ENCODE measurements at places on chromosomes 12 and 14.
A peak's percentile ranks its signal among the peaks of the same experiment; 100 is the strongest.

- no peak for DNase-seq
These were observed 434.1 kb upstream of the OR4E1 start for GRCh38 chr14:22107753-22108152.

GRCh38 chr12:7344833-7345606 is 41.1 kb downstream of the ACSM4 start:
- no peak for DNase-seq

GRCh38 chr12:32197421-32197820 is 90.8 kb downstream of the BICD1 start:
- DNase-seq = no peak

- DNase-seq = no peak
These were observed 24.0 kb upstream of the SLC8A3 start for GRCh38 chr14:70212752-70213151.

- no peak for DNase-seq
These were observed 65.2 kb downstream of the PPP2R5E start for GRCh38 chr14:63478010-63478409.

DNA sequence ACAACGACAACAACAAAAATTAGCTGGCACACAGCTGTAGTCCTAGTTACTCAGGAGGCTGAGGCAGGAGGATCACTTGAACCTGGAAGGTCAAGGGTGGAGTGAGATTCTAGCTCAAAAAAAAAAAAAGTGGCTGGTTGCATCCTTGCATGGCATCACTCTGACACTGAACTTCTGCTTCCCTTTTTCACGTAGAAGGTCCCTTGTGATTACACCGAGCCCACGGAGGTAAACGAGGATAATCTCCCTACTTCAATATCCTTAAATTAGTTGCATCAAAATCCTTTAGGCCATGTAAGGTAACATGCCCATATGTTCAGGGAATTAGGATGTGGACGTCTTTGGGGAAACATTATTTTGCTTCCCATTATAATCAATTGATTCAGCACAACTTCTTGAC is 4.0 kb upstream of the PPP4R4 start:
- no peak for DNase-seq

- DNase-seq = no peak
These were observed 27.2 kb downstream of the RNFT2 start for GRCh38 chr12:116765271-116765670.

- no peak for DNase-seq
These were observed 194.8 kb upstream of the C14orf180 start for GRCh38 chr14:104384776-104385071.

DNA sequence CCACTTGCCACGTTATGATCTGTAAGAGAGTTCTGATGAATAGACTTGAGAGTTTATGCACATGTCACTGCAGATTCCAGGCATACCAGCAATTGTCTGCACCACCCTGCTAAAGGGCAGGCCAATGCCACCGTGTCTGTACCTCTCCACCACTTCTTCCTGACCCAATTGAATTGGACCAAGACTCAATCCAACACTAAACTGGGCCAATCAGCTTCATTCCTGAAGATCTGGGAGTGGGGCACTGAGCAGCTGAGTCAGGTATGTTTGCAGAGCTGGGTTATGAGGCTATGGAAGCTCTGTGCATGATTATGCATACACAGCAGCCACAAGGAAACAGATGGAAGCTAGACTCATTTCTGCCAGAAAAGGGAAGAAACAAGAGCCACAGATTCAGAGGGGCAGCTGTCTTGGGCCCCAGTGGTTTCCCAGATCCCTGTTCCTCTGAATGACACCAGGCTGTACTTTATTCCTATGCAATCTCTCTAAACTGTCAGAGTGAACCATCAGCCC is 28.0 kb downstream of the DAO start:
- peak; percentile 65 for DNase-seq

GRCh38 chr14:21068521-21069387 is 1.4 kb upstream of the ARHGEF40 start:
- DNase-seq = peak; percentile 79

DNA sequence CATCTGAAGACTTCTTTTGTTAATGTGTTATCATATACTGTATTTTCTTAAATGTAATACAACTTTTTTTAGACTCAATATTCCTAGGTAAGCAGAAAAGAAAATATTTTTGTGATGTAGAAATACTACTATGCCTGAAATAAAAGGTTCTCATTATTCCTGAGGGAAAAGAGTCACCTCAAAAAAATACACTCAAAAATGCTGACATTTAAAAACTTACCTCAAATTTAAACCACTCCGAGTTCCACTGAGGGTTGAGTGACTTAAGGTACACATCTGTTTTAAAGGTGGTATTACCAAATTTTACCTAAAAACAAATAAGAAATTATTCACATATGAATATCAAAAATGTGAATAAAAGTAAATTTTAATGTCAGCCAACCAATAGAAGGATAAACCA is 9.3 kb downstream of the C2CD5 start:
- DNase-seq = no peak

DNA sequence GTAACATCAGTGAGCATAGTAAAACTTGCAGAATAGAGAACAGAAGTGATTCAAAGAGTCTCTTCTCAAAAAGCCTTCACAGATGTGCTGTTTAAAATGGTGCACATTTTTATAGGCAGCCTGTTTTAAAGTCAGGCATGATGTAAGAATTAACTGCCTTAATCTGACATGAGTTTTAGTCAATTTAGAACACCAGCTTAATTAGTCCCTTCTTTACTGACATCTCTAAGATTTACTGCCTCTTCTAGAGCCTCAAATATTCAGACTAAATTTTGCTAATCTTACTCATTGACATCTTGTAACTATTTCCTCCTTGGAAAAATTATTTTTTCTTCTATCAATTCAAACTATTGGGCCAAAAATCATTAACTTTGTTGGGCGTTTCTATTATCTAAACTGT is 782.5 kb downstream of the C12orf50 start:
- DNase-seq = no peak

GRCh38 chr14:92880851-92881250 is 42.1 kb upstream of the CHGA start:
- peak; percentile 49 for DNase-seq

DNA sequence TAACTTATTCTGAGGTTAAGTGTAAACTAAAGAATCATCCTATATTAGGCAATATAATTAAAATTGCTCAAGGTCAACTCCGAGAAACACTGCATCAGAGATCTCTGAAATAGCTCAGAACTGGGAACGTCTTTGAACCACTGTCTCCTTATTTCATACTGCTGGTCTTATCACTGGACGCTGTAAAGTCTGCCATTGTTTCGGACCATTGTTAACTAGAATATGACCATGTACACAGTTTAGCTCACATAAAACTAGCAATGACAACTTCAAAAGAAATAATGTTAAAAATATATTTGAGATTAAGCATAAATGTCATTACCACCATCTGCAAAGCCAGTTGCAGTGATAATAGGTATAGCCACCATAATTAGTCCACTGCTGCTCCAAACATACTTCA is 2.9 kb downstream of the ABCD2 start:
- no peak for DNase-seq

DNA sequence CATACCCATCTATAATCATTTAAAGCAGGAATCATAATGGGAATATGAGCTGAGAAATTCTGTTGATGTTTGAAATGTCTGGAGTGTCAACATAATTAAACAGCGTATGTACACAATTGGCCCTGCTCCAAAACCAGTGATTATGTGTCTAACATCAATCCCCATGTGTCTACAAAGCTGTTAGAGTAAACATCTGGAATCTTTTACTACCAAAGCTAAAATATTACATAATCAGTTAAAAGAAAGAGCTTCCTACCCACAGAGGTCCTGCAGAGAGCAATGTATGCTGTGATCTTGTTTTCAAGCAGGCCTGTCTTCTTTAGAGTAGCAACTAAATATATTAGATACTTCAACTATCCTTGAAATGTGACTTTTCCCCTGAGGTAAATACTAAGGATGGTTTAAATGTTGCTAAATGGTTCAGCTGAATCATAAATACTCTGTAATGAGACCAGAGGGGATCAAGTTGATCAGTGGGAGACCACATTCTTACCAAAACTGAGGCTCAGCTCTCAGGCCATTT is 74.3 kb downstream of the RASSF8 start:
- DNase-seq = no peak

- no peak for DNase-seq
These were observed 25.1 kb downstream of the SYNJ2BP start for GRCh38 chr14:70391493-70392391.

GRCh38 chr14:102574281-102575159 is 17.9 kb upstream of the RCOR1 start:
- peak; percentile 54 for DNase-seq

GRCh38 chr14:88380405-88380804 is 5.1 kb upstream of the SPATA7 start:
- DNase-seq = no peak

DNA sequence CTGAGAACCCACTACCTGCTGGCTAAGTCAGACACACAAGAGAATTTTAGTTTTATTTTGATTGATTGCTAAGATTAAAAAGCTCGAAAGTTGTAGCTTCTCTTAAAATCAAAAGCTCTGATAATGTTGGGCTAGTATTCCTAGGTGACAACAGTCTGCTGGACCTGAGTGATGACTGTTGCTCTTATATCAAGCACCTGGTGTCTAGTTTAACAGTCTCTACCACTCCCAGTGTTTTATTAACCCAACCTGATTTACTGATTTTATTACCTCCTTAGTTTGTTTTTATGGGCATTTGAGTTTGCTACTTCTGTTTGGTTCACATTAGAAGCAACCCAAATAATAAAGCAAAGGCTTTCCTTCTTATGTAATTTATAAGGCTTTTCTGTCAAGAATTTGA is 41.8 kb downstream of the ATP6V1D start:
- DNase-seq = no peak

- DNase-seq = no peak
These were observed 19.7 kb downstream of the NEK9 start for GRCh38 chr14:75107186-75107585.

- DNase-seq = no peak
These were observed 4.8 kb downstream of the GUCY2C start for GRCh38 chr12:14691560-14691959.

DNA sequence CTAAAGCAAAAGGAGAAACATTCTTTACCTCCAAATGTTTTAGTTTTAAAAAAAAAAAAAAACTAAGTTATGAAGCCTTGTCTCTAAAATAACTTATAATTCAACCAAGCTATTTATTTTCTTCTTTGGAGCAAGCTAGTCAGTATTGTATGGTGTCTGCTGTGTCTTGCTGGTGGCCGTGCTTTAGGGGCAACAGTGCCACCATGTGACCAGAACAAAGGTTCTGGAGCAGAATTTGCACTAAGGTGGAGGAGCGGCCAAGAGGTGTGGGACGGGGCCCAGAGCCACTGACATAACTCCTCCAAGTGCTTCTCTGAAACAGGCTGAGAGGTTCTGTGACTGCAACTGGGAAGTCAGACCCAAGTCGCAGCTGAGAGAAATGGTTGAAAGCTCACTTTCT is 4.5 kb downstream of the FICD start:
- peak; percentile 40 for DNase-seq

DNA sequence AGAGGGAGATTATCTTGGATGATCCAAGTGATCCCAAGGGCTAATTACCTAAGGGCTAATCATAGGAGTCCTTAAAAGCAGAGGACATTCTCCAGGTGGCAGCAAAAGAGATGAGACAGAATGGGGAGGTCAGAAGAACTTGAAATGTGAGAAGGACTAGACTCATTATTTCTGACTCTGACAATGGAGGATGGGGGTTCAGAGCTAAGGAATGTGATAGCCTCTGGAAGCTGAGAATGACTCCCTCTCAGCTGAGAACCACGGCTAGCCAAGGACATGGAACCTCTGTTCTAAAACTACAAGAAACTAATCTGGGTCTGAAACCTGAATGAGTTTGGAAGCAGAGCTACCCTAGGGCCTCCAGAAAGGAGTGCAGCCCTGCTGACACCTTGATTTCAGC is 35.6 kb upstream of the ANKS1B start:
- DNase-seq = no peak

- no peak for DNase-seq
These were observed 37.2 kb upstream of the YY1 start for GRCh38 chr14:100201701-100202100.

DNA sequence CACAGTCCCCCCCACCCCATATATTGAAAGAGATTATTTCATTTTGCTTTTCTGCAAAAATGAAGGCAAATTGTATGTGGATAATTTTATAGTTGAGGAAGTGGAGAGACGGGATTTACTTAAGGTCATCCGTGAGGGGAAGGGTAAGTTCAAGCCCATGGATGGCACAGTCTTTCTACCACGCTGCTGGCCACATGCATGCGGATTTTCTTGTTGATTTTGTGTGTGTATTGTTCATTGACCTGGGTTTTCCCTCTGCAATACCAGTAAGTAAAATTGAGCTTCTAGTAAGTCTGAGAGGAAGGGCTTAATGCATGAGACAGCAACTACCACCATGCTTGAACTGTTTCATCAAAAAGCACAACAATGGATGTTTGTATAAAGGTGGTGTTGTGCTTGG is 35.1 kb downstream of the ACACB start:
- DNase-seq = no peak

GRCh38 chr12:131455581-131456110 is 255.2 kb upstream of the SFSWAP start:
- no peak for DNase-seq

GRCh38 chr14:95784137-95784536 is 70.2 kb upstream of the TCL1A start:
- no peak for DNase-seq

DNA sequence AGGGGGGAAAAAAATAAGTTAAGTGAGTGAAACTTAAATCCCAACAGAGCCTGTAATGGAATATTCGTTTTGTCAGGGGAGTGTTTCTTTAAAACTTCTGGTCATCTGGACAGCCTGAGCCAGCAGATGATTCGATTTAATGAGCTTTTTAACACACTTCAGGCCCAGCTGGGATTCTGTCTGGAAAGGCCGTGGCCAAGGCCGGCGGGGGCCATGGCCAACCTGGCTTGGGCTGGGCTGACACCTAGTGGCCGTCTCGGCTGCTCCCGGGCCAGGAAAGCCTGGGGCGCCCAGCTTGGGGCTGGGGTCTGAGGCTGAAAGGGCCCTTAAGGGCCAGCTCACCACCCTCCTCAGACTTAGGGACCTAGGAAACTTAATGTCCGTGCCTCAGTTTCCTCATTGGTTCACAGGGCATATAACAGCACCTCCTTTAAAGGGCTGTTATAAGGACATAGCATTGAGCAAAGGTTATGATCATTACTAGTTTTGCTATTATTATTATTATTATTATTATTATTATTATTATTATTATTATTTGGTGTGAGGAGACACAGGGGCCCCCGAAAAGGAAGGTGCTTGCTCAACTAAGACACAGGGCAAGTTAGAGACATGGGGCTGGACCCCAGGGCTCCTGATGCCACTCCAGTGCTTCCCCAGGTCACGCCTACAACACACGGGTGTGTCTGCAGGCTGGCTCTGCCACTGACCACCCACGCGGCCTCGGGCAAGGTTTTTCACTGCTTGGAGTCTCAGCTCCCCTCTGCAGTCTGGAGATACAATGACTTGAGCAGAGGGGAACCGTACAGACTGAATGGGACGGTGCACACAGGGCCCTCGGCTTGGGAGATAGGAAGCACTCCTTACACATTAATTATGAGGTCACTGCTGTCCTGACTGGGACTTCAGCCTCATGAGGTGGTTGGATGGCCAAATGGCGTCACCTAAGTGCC is 84.0 kb downstream of the SYNE3 start:
- DNase-seq = peak; percentile 63

All from Caco-2 (cell line).